Stimulated activated CD8-positive, alpha-beta memory T cell treated with anti-CD3 and anti-CD28 coated beads, Interleukin-4, amount 100 ng/mL, for 4 hours (primary cell): ENCODE measurements at places on chromosomes 12 and 14.

DNA sequence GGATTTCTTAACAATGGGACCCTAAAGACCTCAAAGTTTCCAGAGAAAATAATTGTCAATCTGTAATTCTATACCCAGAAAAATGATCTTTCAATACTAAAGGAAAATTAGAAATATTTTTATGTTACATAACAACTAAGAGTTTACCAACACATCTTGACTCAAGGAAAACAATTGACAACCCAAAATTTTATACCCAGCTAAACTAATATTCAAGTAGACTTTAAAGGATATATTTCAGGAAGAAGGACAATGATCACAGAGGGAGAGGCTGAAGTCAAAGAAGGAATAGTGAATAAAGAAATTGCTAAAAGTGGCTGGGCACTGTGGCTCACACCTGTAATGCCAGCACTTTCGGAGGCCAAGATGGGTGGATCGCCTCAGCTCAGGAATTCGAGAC is 12.6 kb upstream of the PLD4 start:
- DNase-seq = no peak

- no peak for DNase-seq
Measured at GRCh38 chr12:109258201-109258600, 50.9 kb downstream of the FOXN4 start.

DNA sequence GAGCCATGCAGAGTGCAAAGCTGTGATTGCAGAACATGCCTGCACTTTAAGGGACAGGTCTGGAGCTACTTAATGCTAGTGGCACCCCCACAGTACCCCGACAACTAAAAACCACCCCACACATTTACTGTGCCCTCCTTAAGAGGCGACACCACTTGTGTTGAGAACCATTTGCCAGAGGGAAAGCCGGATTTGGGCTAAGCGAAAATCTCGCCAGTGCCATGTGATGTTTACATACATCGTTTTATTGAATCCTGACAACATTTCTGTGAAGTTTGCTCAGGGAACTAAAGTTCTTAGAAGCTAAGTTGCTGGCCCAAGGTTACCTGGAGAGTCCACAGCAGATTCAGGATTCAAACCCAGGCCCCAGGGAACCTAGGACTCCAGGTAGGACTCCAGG is 119.0 kb upstream of the FKBP4 start:
- no peak for DNase-seq

DNA sequence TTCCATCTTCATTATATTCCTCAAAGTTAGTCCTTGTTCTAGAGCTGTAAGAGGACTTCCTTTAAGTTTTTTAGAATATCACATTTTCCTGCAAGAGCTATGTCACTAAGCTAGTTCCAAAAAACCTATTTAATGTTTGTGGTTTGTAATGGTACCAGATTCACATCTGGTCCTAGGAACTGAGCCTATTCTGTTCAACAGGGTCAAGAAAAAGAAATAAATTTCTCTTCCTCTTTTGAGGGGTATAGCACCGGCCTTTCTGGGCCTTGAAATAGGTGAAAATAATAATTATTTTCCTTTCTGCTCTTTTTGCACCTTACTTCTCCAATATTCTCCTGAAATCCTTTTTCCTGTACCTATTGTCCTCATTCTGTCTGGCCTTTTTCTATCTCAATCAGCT is 3.6 kb upstream of the STXBP6 start:
- DNase-seq = no peak

DNA sequence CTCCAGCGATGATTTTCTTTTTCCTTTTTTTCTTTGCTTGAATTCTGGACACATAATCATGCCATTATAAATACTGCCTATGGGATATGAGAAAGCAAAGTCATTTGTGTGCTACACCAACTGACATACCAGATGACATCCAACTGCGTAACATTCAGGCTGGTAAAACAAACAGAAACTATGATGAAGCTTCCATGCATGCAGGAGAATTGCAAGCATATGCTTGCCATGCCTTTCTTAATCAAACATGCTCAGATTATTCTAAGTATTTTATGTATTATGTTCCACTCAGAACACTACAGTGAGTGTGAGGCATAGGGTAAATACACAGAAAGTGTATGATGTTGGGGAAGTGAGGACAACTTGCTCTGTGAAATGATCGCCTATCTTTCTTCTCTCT is 97.4 kb downstream of the C12orf50 start:
- no peak for DNase-seq

GRCh38 chr12:14605401-14605989 is 37.8 kb upstream of the PLBD1 start:
- no peak for DNase-seq

- DNase-seq = no peak
Measured at GRCh38 chr14:79016828-79017505, 846.8 kb downstream of the NRXN3 start.

DNA sequence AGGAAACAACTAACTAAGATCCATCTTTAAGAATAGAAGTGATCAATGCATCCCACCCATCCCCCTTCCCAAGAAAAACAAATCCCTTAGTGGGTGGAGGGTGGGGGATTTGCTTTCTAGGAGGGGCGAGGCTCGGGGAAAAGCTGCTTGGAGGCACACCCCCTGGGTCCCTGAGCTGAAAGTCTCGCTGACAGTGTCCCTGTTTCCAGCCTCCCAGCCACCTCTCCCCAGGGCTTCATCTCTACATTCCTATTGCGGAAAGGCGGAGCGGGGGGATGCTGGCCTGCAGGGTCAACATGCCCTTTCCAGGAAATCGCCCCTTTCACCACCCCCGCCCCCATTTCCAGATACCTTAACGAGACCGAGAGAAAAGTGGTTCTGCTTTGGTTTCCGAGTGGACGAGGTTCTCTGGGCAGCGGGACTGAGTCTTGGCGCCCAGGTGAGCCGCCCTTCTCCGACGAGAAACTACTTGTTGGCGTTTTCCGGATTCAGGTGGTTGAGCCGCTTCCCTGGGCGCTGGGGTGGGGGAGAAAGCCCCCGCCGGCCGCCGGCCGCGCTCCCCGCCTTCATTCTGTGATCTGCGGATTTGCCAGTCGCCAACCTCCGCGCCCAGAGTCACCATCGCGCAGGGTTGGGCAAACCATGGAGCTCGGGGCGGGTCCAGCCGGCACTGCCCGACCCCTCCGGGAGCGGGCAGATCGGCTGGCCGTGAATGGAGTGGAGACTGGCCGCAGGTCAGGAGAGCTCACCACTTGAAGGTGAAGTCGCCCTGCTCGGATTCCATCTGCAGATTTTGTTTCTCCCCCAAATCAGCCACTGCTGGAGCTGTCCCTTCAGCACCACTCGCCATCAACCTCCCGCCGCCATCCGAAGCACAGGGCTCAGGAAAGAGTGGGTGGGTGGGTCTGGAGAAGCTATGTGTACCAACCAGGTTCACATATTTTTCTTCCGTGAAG is 505 bp downstream of the KCNC2 start:
- DNase-seq = no peak
